ENCODE measurements at places on chromosomes 4 and X. TPM values are rescaled to one million over a fixed set of nuclear protein-coding genes. Genes with fewer than 3 reads are reported as not detected.

Gene XIAP
- 37.7 TPM for total RNA-seq

Gene CLDN22
- total RNA-seq, result not detected

Gene DRD5
- total RNA-seq, result not detected

Gene LPAR4
- total RNA-seq, result 7.1 TPM

Gene CT47B1
- not detected for total RNA-seq

Gene COX7B2
- total RNA-seq, result not detected

Gene KCNE5
- total RNA-seq, result 0.20 TPM

Gene MAGEA2B
- not detected for total RNA-seq

Gene GAGE12H
- total RNA-seq, result not detected

Gene RRH
- total RNA-seq, result 0.47 TPM

Gene TEX11
- total RNA-seq, result not detected

Gene AWAT2
- not detected for total RNA-seq

Gene PI4K2B
- total RNA-seq, result 15.6 TPM

Gene GAGE12E
- total RNA-seq, result not detected

Gene SPATA18
- total RNA-seq, result 0.92 TPM

Gene EDA2R
- total RNA-seq, result 0.09 TPM

Gene ARHGAP4
- 43.0 TPM for total RNA-seq

Gene PPP4R3C
- not detected for total RNA-seq

Gene LRIT3
- 0.26 TPM for total RNA-seq

Gene ATOH1
- not detected for total RNA-seq

Gene CCKAR
- total RNA-seq, result not detected

Gene FOXO4
- total RNA-seq, result 7.0 TPM

Gene CCDC160
- total RNA-seq, result not detected

Gene NPFFR2
- not detected for total RNA-seq

Gene SHISA3
- 0.39 TPM for total RNA-seq
